Stimulated activated memory B cell treated with anti-CD40 and anti-IgM and Interleukin-4, amounts not matched to agents 10 μg/mL and 1 μg/mL and 100 μg/mL, for 72 hours (primary cell): ENCODE measurements at places on chromosomes 5 and 9.

- no peak overlapping the region for H3K4me3 ChIP-seq
- no peak for ATAC-seq
- no peaks in the 10 kb centered on the region for H3K36me3 ChIP-seq
- no peaks in the 10 kb centered on the region for H3K4me1 ChIP-seq
Measured at GRCh38 chr9:14365670-14366069, 51.7 kb upstream of the NFIB start.

- H3K36me3 ChIP-seq, result peaks cover 13% of the 10 kb centered on the region
- no peaks in the 10 kb centered on the region for H3K27me3 ChIP-seq
- peaks cover 99% of the 10 kb centered on the region for H3K4me1 ChIP-seq
- no peak for ATAC-seq
Measured at GRCh38 chr5:139668064-139668880, 20.1 kb downstream of the CXXC5 start.

- peaks cover 100% of the 10 kb centered on the region for H3K27me3 ChIP-seq
- H3K4me3 ChIP-seq, result peak overlapping the region; percentile 47
Measured at GRCh38 chr9:21967702-21968101, 26.5 kb downstream of the CDKN2A start.

DNA sequence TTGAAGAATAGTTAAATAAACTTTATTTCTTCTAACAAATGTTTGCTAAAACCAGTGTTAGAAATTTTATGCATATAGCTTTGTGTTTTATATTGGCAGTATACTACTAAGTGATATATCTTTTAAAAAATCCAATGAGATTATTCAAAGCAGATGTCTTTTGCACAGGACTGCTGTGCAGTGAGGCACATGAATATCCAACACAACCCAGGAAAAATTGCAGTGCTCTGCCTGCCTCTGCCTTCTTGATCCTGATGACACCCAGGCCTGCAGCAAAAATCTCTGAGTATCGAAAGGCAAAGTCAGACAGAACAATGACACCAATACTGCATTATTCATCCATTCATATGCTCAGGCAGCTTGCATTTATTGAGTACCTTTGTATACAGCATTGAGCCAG lies 1076.5 kb upstream of the ARRDC3 start:
- H3K27me3 ChIP-seq, result no peaks in the 10 kb centered on the region
- ATAC-seq, result no peak
- no peaks in the 10 kb centered on the region for H3K36me3 ChIP-seq
- H3K27ac ChIP-seq, result no peak overlapping the region
- H3K4me1 ChIP-seq, result no peaks in the 10 kb centered on the region
- H3K4me3 ChIP-seq, result no peak overlapping the region

- peaks cover 45% of the 10 kb centered on the region for H3K27me3 ChIP-seq
- no peaks in the 10 kb centered on the region for H3K4me1 ChIP-seq
- no peak overlapping the region for H3K4me3 ChIP-seq
- H3K27ac ChIP-seq, result no peak overlapping the region
- no peaks in the 10 kb centered on the region for H3K36me3 ChIP-seq
Measured at GRCh38 chr9:135602789-135603481, 36.4 kb downstream of the GLT6D1 start.

GRCh38 chr9:121386442-121387175 lies 16.6 kb upstream of the STOM start:
- H3K4me3 ChIP-seq, result no peak overlapping the region
- H3K4me1 ChIP-seq, result no peaks in the 10 kb centered on the region
- H3K27ac ChIP-seq, result no peak overlapping the region
- no peaks in the 10 kb centered on the region for H3K27me3 ChIP-seq
- ATAC-seq, result no peak

GRCh38 chr5:74205767-74206578 lies 434.6 kb downstream of the ENC1 start:
- no peak overlapping the region for H3K27ac ChIP-seq
- no peaks in the 10 kb centered on the region for H3K36me3 ChIP-seq
- peaks cover 29% of the 10 kb centered on the region for H3K27me3 ChIP-seq
- no peaks in the 10 kb centered on the region for H3K4me1 ChIP-seq

GRCh38 chr9:16524078-16524477 lies 346.4 kb downstream of the BNC2 start:
- H3K27ac ChIP-seq, result no peak overlapping the region
- H3K27me3 ChIP-seq, result no peaks in the 10 kb centered on the region
- no peak overlapping the region for H3K4me3 ChIP-seq

GRCh38 chr5:90293931-90294330 lies 115.6 kb downstream of the CETN3 start:
- peaks cover 7% of the 10 kb centered on the region for H3K27me3 ChIP-seq
- no peak overlapping the region for H3K4me3 ChIP-seq
- H3K36me3 ChIP-seq, result no peaks in the 10 kb centered on the region
- H3K4me1 ChIP-seq, result no peaks in the 10 kb centered on the region
- ATAC-seq, result no peak
- H3K27ac ChIP-seq, result no peak overlapping the region

GRCh38 chr5:73615947-73616346 lies 10.0 kb upstream of the ARHGEF28 start:
- H3K4me3 ChIP-seq, result no peak overlapping the region
- peaks cover 48% of the 10 kb centered on the region for H3K27me3 ChIP-seq
- ATAC-seq, result no peak
- no peaks in the 10 kb centered on the region for H3K4me1 ChIP-seq

GRCh38 chr9:37611961-37612360 lies 19.6 kb upstream of the TOMM5 start:
- no peak overlapping the region for H3K27ac ChIP-seq
- no peaks in the 10 kb centered on the region for H3K4me1 ChIP-seq
- H3K4me3 ChIP-seq, result no peak overlapping the region
- peaks cover 13% of the 10 kb centered on the region for H3K27me3 ChIP-seq
- ATAC-seq, result no peak

DNA sequence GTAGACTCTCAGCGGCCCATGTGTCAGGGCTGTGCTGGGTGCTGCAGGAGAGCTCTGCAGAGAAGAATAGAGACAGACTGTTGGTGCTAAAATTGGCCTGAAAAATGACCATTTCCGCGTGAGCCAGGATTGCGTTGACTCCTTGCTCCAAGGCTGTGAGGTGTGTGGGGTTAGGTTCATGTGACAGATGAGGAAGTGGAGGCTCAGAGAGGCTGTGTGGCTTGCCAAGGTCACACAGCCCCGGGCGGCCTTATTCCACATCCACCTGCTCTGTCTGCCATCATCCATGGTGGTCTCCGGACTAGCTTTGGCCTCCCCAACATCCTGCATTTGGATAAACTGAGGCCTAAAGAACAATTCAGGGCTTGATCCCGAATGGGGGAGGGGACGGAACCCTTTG lies 15.2 kb downstream of the NEK6 start:
- H3K36me3 ChIP-seq, result peaks cover 63% of the 10 kb centered on the region
- H3K4me3 ChIP-seq, result no peak overlapping the region
- peak overlapping the region; percentile 53 for H3K27ac ChIP-seq
- no peaks in the 10 kb centered on the region for H3K27me3 ChIP-seq
- ATAC-seq, result no peak

- H3K4me1 ChIP-seq, result no peaks in the 10 kb centered on the region
- H3K27ac ChIP-seq, result no peak overlapping the region
- H3K4me3 ChIP-seq, result no peak overlapping the region
- ATAC-seq, result no peak
- H3K36me3 ChIP-seq, result no peaks in the 10 kb centered on the region
Measured at GRCh38 chr5:79743846-79744605, 54.4 kb downstream of the CMYA5 start.

DNA sequence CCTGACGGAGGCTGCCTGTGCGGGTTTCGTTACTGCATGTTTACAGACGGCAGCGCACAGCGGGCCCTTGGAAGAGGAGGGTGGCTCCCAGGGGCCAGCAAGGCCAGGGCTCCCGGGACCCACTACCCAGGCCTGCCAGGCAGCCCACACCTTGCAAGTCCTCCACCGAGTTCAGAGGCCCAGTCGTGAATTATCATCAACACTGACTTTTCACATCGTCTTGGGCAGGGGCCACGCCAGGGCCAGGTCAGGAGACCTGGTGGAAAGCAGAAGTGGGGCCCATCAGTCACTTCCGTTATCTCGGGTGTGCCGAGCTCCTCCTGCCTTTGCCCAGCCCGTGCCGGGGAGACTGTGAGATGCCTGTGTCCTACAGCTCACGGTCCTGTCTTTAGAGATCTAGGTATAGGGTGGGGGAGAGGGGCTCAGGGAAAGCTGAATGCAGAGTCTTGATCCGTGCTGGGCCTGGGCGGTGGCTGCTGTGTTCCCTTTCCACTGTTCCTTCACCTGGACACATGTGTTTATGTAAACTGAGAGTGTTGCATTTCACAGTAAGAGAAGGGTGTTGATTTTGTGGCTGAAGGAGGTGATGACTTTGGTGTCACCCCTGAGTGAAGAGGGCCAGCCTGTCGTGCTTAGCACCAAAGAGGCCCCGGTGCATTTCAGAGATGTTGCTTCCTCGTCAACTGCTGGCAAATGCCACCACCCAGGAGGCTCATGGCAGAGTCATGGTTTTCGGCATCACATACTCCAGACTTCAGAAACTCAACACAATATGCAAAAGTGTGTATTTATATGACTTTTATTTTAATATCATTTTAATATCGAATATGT lies 175.2 kb downstream of the GAPVD1 start:
- peak; percentile 78 for ATAC-seq
- H3K27me3 ChIP-seq, result no peaks in the 10 kb centered on the region
- H3K27ac ChIP-seq, result no peak overlapping the region
- H3K4me3 ChIP-seq, result no peak overlapping the region
- H3K4me1 ChIP-seq, result no peaks in the 10 kb centered on the region

- no peaks in the 10 kb centered on the region for H3K4me1 ChIP-seq
- no peak overlapping the region for H3K27ac ChIP-seq
- H3K36me3 ChIP-seq, result no peaks in the 10 kb centered on the region
- no peaks in the 10 kb centered on the region for H3K27me3 ChIP-seq
Measured at GRCh38 chr9:117334101-117334500, 80.8 kb downstream of the ASTN2 start.

GRCh38 chr5:66440202-66440680 lies 156.0 kb upstream of the MAST4 start:
- no peaks in the 10 kb centered on the region for H3K36me3 ChIP-seq
- H3K27ac ChIP-seq, result no peak overlapping the region
- no peaks in the 10 kb centered on the region for H3K4me1 ChIP-seq
- no peaks in the 10 kb centered on the region for H3K27me3 ChIP-seq
- H3K4me3 ChIP-seq, result no peak overlapping the region

GRCh38 chr5:136399527-136399926 lies 34.2 kb upstream of the TRPC7 start:
- H3K4me3 ChIP-seq, result no peak overlapping the region
- H3K27me3 ChIP-seq, result no peaks in the 10 kb centered on the region
- ATAC-seq, result no peak
- H3K27ac ChIP-seq, result no peak overlapping the region
- H3K4me1 ChIP-seq, result no peaks in the 10 kb centered on the region

DNA sequence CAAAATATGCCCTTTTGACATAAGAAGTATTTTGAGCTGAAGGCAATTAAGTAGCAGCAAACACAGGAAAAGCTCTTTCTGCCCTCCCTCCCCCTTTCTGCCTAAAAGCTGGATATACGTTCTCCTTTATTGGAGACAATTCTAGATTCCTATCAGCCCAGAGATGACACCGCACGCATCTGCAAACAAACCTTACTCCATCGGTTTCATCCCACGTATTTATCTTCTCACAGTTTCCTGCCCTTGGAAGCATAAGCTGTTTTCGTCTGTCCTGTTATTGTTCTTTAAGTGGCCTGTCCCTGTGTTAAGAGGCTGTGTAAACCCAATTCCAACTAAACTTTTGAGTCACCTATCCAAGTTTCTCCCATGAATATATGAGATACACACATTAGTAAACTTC lies 11.8 kb downstream of the TBC1D9B start:
- H3K27me3 ChIP-seq, result no peaks in the 10 kb centered on the region
- peak overlapping the region; percentile 9 for H3K27ac ChIP-seq
- H3K36me3 ChIP-seq, result peaks cover 72% of the 10 kb centered on the region
- no peak overlapping the region for H3K4me3 ChIP-seq
- no peaks in the 10 kb centered on the region for H3K4me1 ChIP-seq
- ATAC-seq, result no peak

DNA sequence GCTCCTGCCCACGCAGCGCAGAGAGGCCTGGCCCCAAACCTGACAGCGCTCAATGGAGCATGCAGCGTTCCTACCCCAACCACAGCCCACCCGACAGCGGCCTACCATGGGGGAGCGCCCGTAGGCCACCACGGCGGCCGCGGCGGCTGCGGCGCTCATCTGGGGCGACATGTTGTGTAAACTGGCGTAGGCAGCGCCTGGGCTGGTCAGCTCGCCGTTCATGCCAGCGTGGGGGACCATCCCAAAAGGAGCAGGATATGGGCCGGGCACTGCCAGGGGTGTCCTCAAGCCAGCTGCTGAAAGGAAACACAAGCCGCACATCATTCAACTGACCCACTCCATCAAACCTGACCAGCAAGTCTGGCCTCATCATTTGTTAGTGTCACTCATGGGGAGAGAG lies 77.7 kb downstream of the TLE1 start:
- peaks cover 74% of the 10 kb centered on the region for H3K36me3 ChIP-seq
- peaks cover 24% of the 10 kb centered on the region for H3K4me1 ChIP-seq
- H3K4me3 ChIP-seq, result no peak overlapping the region
- ATAC-seq, result no peak
- H3K27me3 ChIP-seq, result no peaks in the 10 kb centered on the region
- no peak overlapping the region for H3K27ac ChIP-seq

GRCh38 chr9:38727497-38728001 lies 7.6 kb upstream of the FAM240B start:
- H3K36me3 ChIP-seq, result no peaks in the 10 kb centered on the region
- no peaks in the 10 kb centered on the region for H3K4me1 ChIP-seq
- ATAC-seq, result no peak
- peaks cover 10% of the 10 kb centered on the region for H3K27me3 ChIP-seq
- no peak overlapping the region for H3K27ac ChIP-seq
- H3K4me3 ChIP-seq, result no peak overlapping the region

DNA sequence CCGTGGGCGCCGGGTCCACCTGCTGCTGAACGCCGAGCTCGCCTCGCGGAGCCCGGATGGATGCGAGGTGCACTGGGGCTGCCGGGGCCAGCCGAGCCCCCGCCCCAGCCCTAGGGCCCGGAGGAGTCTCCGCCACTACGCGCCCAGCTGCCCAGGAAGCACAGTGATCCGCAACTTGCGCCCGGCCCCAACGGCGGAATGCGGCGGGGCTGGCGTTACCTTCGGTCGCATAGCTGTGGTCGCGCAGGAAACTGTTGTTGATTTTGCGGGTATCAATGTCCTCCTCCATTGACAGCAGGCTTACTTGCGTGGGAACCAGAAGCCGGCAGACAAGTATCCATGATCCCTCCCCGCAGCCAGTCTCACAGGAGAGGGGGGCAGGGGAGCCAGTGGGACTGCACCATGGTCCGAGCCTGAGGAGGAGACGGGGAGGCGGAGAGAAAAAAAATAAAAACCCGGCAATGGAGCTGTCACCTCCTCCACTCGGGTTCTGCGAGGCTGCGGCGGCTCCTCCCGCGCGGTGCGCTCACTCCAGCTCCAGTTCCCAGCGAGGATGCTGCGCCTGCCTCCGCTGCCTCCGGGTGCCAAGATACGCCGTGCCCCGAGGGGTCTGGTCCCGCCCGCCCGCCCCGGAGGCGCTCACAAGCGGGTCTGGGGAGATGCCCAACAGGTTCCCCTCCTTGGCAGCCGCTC lies 628 bp downstream of the PPP2R2B start:
- no peaks in the 10 kb centered on the region for H3K4me1 ChIP-seq
- H3K4me3 ChIP-seq, result peak overlapping the region; percentile 30
- peaks cover 41% of the 10 kb centered on the region for H3K27me3 ChIP-seq

DNA sequence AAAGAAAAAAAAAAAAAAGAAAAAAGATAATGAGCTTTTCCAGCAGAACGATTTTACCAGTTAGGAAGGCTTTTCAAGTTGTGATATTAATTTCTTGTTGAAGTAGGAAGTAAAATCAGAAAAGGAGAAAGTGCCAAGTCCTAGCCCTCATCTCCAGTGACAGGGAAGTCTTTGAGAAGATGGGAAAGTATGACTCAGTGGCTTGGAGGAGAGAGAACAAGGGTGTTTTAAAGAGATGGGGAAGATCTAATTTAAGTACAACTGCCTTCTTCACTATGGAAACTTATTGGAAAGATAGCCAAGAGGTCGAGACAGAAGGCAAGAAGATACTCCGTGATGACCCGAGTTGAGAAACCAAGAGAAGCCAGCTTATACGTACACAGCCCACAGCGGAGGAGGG lies 22.6 kb downstream of the FGF1 start:
- no peaks in the 10 kb centered on the region for H3K4me1 ChIP-seq
- H3K4me3 ChIP-seq, result no peak overlapping the region
- peaks cover 25% of the 10 kb centered on the region for H3K27me3 ChIP-seq
- no peaks in the 10 kb centered on the region for H3K36me3 ChIP-seq
- H3K27ac ChIP-seq, result no peak overlapping the region
